SW 1271 (cell line): ENCODE measurements at places on chromosomes 5 and 9.

- no peak for DNase-seq
These were observed 59.1 kb downstream of the GTF3C4 start for GRCh38 chr9:132729235-132729890.

DNA sequence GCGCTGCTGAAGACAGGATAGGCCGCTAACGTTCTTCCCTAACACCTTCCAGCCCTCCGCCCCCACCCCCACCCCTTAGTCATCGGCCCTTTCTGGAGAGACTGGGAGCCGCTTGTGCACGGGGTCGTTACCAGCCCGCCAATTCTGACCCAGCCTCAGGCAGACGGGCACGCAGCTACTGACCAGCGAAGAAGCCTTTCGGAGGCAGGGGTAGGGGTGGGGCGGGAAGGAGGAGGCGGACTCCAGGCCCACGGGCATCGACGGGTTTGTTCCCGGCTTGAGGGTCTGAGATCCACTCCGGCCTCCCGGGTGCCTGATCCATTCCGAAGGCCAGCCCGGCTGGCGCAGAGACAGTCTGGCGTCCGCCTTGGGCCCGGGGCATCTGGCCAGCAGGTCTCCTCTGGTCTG is 729 bp upstream of the HAND1 start:
- no peak for DNase-seq

- DNase-seq, result no peak
These were observed 202.7 kb downstream of the ATP10B start for GRCh38 chr5:160649304-160649703.

DNA sequence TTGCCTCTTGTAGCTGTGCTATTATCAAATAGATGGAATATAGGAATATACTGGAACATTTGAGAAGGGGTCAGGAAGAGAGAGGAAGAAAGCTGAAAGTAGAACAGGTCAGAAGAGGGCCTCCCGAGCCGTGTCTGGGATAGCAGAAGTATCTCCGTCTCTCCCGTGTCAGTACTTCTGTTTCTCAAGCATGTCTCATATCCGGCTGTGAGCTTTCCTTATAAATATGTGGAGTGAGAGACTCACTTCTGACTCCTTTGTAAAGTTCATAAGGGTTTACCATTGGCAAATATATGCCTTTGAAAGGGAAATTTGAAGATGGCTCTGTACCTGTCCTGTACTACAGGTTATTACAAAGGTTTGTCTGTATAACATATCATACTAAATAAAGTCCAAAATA is 50.3 kb downstream of the MOCS2 start:
- peak; percentile 90 for DNase-seq

- DNase-seq, result no peak
These were observed 3.2 kb downstream of the OTP start for GRCh38 chr5:77635067-77635916.

DNA sequence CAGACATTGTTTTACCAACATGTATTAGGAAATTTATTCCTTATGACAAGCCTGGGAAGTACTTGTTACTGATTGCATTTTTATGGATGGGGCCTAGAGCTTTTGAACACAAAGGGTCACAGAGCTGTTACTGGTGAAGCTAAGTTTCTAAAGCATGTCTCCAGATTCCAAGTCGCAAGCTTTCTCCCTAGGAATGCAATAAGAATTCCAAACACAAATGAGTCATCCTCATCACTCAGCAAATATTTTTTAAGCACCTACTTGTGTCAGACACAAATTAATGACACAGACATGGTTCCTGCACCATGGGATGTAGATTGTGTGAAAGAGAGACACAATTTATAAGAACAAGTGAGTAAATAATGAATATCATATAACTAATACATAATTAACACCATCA is 11.0 kb upstream of the SH3RF2 start:
- DNase-seq, result peak; percentile 72

- DNase-seq, result no peak
These were observed 251.8 kb upstream of the NR4A3 start for GRCh38 chr9:99569840-99570239.

DNA sequence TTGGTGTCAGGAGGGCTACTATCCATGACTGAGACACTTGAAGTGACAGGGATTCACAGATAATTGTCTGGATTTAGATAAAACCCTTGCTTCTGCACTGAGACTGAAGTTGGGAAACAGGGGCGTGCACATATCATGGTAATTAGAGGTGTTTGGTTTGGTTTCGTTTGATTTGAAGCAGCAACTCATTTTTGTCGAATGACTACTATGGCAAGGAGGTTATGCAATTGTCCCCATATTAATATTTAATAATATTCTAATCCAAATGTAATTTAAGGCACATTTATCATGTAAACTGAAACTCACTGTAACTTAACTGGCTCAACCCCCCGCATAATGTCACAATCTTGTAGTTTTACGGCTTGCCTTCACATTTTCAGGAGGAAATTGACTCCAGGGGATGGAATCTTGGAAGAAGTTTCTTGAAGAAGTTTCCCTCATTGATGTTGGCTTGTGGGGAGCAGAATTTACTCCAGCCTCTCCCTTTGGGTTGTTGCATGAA is 12.5 kb downstream of the ZNF366 start:
- DNase-seq, result no peak

DNA sequence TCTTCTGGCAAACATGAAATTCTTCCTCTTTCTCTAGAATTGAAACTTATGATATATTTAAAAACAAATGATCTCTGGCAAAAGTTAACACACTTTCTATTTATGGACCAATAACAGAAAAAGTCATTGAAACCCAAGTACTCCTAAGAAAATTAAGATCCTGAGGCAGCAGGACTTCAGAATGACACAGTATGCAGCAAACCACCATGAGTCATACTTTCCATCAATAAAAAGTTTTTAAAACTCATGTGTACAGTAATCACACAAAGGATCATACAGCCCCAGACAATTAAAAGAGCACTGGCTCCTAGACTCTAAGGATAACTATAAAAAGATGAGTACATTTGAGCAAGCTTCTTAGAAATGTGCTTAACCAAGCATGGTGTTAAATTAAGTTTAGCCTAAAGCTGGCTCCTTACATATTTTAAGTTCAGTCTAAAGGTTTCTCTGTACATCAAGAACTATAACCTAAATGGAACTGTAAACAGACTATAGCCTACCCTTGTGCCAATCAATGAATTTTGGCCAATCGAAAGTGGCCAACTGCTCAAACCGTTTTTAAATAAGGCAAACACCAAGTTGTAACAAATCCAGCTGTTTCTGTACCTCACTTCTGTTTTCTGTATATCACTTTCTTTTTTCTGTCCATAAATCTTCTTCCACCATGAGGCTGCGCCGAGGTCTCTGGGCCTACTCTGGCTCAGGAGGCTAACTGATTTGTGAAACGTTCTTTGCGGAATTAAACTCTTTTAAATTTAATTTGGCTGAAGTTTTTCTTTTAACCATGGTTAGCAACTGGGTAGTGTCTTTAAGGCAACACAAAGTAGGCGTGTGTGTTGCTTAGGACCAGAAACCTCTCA is 232.1 kb upstream of the PIK3R1 start:
- peak; percentile 29 for DNase-seq
